ENCODE measurements at places on chromosomes 4 and X.

- no peak for DNase-seq
These were observed 8.2 kb downstream of the SLC38A5 start for GRCh38 chrX:48461830-48462229.

DNA sequence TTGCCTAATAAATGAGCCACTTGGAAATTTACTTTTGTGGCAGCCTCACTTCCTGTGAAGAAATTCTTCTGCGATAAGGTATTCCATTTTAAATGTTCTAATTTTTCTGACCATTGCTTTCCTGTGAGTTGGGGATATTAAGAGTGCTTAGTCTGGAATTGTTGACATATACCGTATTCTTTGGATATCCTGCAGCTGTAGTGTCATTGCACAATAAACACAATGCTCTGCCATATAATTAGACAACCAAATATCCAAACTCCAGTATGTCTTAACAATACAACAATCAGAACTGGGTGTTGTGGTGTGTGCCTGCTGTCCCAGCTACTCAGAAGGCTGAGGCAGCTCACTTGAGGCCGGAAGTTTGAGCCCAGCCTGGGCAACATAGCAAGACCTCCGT, 99.4 kb downstream of the LUZP4 start:
- DNase-seq, result no peak

GRCh38 chr4:6420972-6421371, 51.4 kb downstream of the PPP2R2C start:
- no peak for DNase-seq

- DNase-seq, result peak; percentile 89
These were observed 136.6 kb upstream of the SPRY1 start for GRCh38 chr4:123259676-123260646.

DNA sequence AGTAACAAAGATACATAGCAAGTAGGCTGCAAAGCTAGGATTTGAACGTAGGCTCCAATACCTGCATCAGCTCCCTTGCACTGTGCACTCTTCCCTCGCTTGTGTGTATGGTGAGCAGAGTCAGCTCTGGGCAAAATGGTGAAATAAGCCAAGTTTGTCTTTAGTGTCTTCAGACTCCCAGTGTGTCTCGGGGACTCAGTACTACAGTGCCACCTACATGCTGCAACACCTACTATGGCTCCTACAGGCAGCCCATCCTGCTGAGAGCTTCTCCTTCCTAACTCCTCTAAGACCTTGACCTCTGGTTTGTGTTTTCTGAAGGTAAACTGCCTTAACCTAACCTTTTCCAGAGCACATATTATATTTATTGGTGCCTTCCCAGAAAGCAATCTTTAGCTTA, 42.5 kb downstream of the RTL9 start:
- no peak for DNase-seq

GRCh38 chr4:47830265-47831025, 7.4 kb downstream of the CORIN start:
- no peak for DNase-seq

DNA sequence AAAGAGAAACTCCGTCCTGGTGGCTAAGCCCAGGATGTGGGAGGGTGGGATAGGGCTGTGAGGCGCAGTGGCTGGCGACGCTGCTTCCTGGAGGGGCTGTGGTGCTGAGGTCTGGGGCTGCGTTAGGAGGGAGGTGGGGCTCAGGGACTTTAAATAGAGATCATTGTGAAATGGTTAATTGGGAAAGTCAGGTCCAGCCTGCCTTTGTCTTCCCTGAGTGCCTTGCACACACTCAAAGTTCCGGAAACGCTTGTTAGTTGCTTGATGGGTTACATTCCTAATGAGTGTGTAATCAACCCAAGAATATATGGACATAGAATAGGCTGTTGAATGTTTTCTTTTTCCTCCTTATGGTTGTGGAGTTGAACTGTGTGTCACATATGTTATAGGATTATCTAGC, 55.7 kb upstream of the CLDN34 start:
- DNase-seq, result peak; percentile 29

- no peak for DNase-seq
These were observed 689 bp upstream of the TMA16 start for GRCh38 chr4:163493643-163494359.

GRCh38 chrX:646228-646495, 15.6 kb downstream of the SHOX start:
- DNase-seq, result no peak

DNA sequence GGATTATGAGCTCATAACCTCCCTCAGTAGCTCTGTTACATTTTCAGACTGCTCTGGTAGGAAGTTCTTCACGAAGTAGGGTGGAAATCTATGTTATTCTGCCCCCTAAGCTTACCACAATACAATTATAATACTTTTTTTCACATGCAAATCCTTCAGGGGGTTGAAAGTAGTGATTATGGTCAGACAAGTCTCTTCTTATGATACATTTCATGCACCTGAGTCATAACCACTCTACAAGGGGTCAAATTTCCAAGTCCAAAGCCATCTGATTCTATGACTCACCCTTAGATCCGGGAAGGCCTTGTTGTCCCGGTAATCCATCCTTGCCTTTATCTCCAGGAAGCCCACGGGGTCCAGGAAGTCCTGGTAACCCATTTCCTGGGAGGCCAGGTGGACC, 95.2 kb downstream of the ATG4A start:
- DNase-seq, result no peak

GRCh38 chr4:8407316-8407715, 33.2 kb downstream of the ACOX3 start:
- DNase-seq, result no peak

GRCh38 chrX:66015152-66015831, 24.6 kb downstream of the VSIG4 start:
- DNase-seq, result no peak

DNA sequence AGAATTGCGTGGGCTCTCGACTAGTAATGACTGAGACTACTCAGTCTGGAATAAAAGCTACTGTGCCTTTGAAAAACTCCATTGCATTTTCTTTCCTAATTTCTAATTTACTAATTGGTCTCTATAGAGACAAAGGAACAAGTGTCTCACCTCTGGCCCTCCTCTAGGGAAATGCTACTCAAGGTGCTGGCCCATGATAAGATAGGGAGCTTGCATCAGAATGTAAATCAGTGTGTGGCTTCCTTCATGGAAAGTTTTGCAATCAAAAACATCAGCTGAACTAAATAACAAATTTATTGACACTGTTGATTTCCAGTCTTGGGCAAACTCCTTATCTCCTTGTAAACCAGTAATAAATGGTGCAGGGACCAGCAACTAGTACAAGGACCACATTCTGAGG, 81.8 kb downstream of the SRPX start:
- DNase-seq, result no peak

GRCh38 chr4:164550989-164551712, 202.8 kb upstream of the SMIM31 start:
- DNase-seq, result no peak

- DNase-seq, result no peak
These were observed 48.4 kb downstream of the IDS start for GRCh38 chrX:149456476-149457245.

GRCh38 chr4:77125961-77126360, 31.0 kb upstream of the CCNG2 start:
- DNase-seq, result no peak

DNA sequence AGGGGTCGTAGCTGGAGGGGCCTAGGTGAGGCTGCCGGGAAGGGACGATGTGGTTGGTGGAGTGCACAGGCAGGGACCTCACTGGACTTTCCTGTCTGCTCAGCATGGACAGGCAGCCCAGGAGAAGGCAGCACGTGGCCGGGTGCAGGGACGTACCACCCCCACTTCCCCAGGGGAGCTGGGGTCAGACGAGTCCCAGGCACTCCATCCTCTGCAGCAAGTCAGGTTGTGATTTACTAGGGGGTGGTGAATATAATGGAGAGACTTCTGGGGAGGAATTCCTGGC, 1.5 kb upstream of the CTBP1 start:
- DNase-seq, result no peak

- no peak for DNase-seq
These were observed 15.3 kb downstream of the CTAG1B start for GRCh38 chrX:154603438-154604430.

DNA sequence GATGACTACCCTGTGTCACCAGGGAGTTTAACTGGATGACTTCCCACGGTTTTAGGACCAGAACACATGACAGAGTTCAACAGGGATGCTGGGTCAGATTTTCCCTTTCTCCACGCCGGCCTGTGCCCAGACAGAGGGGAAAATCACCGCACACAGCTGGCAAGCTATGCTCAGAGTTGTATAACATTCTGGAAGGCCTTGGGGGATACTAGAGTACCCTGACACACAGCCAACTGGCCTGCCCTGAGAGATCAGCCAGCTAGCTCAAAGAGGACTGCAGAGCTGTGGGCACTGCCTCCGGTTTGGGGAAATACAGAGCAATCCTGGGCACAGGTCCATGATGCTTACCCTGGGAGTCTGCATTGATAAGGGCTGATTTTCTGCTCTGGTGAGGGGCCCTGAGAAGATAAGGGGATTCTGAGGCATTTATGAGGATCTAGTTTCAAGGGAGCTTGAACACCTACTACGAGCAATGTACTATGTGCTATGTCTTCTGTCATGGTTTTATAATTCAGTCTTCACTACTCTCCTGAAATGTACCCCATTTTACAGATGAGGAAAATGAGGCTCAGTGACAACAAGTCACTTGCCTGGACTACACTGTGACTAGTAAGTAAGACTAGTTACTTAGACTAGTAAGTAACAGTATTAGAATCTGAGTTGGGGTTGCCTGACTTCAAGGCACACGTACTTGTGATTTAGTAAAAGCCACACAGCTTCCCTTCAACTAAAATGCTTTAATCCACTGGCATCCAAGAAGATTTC, 14.7 kb downstream of the C4orf54 start:
- DNase-seq, result no peak

DNA sequence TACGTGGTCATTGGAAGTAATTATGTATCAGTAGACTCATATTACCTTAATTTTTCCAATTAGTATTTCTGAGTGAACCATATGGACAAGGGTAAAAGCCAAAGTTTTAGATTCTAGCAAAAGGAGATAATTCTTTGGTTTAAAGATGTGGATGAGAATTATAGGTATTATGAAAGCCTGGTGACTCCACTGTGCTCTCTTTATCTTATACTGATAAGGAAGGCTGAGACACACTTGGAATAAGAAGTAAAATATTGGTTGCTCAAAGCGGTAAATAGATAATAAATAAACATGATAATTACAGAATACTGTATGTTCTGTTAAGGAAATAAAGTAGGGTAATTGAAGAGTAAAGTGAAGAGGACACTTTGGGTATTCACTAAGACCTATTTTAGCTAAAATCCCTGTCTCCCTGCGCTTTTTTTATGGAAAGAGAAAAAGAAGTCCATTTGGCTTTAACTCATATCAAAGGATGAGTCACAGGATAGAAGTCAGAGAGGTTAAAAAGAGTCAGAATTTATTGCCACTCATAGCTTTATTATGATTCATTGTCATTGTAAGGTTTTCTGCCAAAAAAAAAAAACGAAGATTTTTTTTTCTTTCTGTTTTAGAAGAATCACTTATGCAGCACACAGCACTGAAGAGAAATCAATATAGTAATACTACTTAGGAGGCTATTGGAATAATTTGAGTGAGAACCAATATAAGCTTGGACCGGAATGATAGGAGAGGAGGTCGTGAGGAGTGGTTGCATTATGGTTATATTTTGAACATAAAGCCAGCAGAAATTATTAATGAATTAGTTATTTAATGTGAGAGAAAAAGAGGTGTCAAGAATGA, 2463.1 kb downstream of the ARAP2 start:
- DNase-seq, result no peak

- DNase-seq, result no peak
These were observed 239.0 kb upstream of the DIAPH2 start for GRCh38 chrX:96445531-96446065.

DNA sequence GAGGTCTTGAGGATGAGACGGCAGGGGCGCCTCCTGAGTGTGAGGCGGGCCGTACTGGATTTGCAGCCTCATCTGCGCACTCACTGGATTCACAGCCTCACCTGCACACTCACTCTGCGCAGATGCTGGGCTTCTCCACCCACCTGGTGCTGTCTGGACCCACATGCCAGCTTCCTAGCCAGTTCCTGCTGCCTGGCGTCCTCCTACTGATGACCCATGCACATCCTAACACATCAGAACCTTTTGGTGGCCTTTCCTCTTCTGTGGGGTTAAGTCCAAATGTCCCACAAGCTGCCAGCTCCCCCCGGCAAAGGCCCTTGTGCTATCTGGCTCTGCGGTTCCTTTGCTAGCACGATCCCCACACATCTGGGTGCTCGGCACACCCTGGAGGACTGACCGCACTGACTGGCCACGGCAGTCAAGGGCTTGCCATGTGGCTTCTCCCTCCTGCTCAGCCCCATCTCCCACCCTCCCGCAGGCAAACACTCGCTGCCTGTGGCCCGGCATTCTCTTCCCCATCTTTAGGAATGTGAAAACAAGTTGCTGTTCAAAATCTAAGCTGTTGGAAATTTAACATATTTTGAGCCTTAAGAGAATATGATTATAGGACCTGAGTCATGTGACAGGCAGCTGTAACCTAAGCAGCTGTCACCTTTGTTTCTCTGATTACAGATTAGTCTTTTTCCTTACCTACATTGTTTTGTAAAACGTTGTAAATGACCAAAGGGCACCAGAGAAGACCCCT, 39.4 kb upstream of the AFAP1 start:
- DNase-seq, result peak; percentile 33

- DNase-seq, result no peak
These were observed 476.3 kb downstream of the CCSER1 start for GRCh38 chr4:90603540-90603939.

- no peak for DNase-seq
These were observed 3.5 kb upstream of the ZFP92 start for GRCh38 chrX:153407736-153408135.

DNA sequence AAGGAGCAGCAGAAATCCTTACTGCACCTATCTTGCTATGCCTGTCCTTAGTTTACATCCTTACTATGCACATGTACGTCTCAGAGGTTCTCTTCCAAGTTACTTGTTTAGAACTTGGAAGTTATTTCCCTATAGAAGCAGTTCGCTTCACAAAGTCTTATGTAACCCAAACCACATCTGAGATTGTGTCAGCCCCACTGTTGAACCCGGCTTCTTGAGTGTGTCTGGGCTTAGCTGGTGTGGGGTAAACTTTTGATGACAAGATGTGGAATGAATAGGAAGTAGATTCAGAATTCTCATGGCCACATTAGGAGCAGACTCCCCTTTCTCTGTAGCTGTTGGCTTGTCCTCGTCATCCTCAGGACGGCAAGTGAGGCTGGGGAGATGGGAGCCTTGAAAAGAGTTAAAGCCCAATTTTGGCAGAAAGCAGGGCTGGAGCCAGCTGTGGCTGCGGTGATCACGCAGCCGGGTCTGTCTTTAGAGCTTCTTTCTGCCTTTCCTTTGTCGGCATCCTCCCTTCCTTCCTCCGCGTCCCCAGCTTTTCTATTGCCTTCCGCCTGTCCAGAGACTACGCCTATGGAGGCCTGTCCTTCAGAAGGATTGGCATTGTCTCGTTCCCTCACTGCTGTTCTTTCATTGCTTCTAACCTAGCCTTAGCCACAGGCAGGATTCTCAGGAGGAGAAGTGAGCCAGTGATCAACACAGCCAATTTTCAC, 23.0 kb upstream of the LIMCH1 start:
- no peak for DNase-seq

DNA sequence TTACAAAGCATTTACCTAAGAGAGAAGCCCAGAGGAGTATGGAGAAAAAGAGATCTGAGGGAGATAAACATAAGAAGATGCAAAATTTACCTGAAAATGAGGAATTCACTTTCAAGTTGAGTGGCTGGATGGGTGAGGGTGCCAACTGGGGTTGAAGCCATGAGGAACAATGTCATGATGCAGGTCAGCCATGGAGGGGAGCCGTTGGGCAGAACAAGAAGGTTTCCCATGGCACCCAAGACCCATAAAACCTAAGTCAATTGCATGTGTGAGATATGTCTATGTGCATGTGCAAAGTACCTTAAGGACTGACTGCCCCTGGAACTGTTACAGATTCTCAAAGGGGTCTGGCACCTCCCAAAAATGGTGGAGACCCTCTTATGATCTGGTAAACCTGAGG, 46.6 kb upstream of the PRRG1 start:
- DNase-seq, result no peak

Measured in kidney (tissue), 22 donors.